ENCODE measurements at places on chromosomes 16 and 17. TPM values are rescaled to one million over a fixed set of nuclear protein-coding genes. Genes with fewer than 3 reads are reported as not detected.
A peak's percentile ranks its signal among the peaks of the same experiment; 100 is the strongest.

The CES3 gene
- 0.24 TPM for total RNA-seq

DNA sequence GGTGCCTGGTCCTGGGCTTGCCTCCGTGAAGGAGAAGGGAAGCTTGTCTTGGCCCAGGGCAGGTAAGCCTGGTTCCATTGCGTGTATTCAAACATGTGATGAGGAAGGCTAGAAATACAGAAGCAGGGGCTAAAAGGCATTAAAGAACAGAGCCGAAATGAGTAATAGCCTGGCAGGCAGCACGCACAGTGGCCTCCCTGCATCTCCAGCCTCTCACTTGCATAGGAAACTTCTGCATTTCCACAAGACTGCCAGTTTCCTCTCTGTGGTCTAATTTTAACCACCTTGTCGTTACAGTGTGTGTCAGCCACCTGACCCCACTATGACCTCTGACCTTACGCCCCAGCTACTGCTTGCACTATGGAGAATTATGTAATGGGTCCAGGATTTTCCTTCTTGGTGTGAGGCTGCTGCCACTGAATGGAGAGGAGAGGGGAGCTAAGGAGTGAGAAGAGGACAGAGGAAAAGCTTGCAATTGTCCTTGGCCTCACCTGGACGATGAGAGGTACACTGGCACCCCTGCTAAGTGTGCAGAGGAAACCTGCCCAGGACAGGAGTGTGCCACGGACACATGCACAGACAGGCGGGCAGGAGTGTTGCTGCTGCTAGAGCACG is 32.8 kb downstream of the HIC1 start:
- H3K4me3 ChIP-seq: no peak overlapping the region
- H3K36me3 ChIP-seq: peaks cover 3% of the 10 kb centered on the region
- H3K27ac ChIP-seq: no peak overlapping the region
- peaks cover 68% of the 10 kb centered on the region for H3K4me1 ChIP-seq

DNA sequence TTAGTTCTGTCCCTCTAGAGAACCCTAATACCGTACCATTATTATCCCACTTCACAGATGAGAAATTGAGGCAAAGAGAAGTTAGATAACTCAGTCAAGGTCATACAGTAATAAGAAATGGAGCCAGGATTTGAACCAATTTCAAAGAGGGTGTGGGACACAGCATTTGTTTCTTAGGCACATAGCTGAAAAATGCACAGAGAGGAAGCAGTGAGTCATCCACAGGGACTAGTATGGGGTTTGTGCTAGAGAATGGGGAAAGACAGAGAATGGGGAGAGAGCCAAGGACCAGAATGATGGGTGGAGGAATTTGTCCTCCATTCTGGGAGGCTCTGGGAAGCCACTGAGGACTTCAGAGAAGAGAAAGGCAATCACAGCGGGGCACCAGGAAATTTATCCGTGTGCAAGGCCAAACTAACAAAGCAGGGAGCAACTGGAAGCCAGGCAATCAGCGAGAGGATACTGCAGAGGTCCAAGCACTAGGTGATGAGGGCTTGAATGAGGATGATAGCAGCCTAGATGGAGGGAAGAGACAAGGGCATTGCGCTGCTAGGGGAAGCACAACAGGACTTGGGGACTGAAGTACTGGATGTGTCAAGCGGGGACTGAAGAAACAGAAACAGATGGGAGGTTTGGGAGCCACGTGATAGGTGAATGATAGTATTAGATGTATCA is 78.1 kb upstream of the ZFHX3 start:
- H3K27me3 ChIP-seq: no peaks in the 10 kb centered on the region
- peak overlapping the region; percentile 36 for H3K27ac ChIP-seq
- H3K4me3 ChIP-seq: no peak overlapping the region

DNA sequence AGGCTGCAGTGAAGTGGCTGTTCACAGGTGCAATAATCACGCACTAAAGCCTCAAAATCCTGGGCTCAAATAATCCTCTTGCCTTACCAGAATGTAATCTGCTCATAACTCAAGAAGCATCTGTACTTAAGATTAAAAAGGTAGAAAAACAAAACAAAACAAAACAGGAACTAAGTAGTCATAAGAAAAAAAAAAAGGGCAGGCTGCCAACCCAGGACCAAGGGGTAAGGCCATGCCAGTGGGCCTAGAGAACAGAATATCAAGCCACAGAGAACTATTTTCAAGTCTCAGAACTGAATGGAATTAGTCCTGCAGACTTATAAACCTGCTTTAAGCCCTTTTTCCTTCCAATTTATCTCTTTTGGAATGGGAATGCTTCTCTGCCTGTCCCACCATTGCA is 64.8 kb upstream of the TBC1D3K start:
- H3K36me3 ChIP-seq: no peaks in the 10 kb centered on the region
- H3K27ac ChIP-seq: no peak overlapping the region
- no peak for DNase-seq
- no peaks in the 10 kb centered on the region for H3K4me1 ChIP-seq

DNA sequence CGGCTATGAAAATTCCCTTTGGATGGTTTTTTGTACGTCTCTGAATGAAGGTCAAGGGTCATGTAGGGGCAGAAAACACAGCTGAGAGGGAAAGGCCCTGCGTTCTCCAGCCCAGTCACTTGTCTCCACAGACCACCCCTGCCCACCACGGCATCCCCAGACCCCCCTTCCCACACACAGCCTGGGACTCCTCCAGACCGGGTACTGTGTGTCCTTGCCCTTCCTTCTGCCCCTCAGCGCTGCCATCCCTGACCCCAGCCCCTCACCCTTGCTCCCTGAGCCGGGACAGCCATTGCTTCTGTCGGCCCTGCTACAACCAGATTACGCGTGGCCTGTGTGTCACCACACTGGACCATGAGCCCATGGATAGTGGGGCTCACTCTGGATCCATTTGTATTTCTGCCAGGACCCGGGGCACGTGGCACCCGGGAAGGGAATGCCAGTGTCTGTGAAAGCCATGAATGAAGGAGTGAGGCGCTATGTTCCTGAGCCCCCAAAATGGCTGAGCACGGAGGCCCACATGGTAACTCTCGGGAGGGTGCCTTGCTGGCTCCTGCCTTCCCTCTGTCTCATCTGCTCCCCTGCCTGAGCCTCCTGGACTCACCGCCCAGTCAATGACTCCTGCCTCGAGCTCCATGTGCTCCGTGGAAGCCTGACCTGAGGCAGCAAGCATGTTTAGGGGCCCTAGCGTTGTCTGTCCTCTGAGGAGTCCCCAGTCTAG is 139.1 kb upstream of the FOXF1 start:
- H3K27ac ChIP-seq: no peak overlapping the region
- peaks cover 25% of the 10 kb centered on the region for H3K27me3 ChIP-seq
- DNase-seq: no peak
- no peaks in the 10 kb centered on the region for H3K4me1 ChIP-seq
- no peaks in the 10 kb centered on the region for H3K36me3 ChIP-seq

- H3K27me3 ChIP-seq: no peaks in the 10 kb centered on the region
- H3K27ac ChIP-seq: no peak overlapping the region
- no peak overlapping the region for H3K4me3 ChIP-seq
- DNase-seq: no peak
- H3K36me3 ChIP-seq: peaks cover 3% of the 10 kb centered on the region
- H3K4me1 ChIP-seq: no peaks in the 10 kb centered on the region
Observed at GRCh38 chr16:890217-890616, 80.6 kb downstream of the LMF1 start.

DNA sequence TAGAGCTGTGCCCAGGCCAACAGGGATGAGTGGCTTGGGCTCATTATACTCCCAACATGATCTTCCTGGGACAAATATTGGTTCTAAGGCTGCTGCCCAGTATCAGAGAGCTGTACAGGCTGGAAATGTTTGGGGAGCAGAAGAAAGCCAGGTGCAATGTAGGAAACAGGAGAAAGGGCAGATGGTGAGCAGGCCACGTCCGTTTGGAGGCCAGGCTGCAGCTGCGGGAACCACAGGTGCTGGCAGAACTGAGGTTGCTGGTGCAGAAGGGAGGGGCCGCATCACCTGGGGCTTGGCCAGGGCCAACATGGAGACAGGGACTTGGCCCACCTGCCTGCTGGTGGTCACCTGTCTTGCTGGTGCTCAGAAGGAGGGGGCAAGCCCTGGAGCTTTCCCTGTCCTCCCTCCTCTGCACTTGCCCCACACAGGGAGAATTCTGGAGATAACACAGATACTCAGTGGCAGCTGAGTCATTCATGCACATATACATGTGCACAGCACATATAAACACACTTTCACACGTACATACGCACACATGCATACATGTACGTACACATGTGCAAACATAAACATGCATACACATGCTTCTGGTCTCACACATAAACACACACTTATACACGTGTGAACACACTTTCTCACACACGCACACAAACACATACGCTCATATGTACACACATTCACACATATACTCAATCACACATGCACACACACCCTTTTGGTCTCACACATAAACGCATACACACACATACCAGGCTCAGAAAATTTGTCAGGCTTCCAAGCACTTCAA is 67.7 kb downstream of the WSCD1 start:
- no peaks in the 10 kb centered on the region for H3K36me3 ChIP-seq
- no peak overlapping the region for H3K27ac ChIP-seq
- no peak for DNase-seq
- H3K27me3 ChIP-seq: peaks cover 6% of the 10 kb centered on the region

GRCh38 chr17:22492331-22492730 is 800.0 kb downstream of the KCNJ18 start:
- no peaks in the 10 kb centered on the region for H3K36me3 ChIP-seq
- no peak for DNase-seq
- no peaks in the 10 kb centered on the region for H3K27me3 ChIP-seq
- no peaks in the 10 kb centered on the region for H3K4me1 ChIP-seq
